ENCODE measurements at places on chromosomes 13 and 19.

DNA sequence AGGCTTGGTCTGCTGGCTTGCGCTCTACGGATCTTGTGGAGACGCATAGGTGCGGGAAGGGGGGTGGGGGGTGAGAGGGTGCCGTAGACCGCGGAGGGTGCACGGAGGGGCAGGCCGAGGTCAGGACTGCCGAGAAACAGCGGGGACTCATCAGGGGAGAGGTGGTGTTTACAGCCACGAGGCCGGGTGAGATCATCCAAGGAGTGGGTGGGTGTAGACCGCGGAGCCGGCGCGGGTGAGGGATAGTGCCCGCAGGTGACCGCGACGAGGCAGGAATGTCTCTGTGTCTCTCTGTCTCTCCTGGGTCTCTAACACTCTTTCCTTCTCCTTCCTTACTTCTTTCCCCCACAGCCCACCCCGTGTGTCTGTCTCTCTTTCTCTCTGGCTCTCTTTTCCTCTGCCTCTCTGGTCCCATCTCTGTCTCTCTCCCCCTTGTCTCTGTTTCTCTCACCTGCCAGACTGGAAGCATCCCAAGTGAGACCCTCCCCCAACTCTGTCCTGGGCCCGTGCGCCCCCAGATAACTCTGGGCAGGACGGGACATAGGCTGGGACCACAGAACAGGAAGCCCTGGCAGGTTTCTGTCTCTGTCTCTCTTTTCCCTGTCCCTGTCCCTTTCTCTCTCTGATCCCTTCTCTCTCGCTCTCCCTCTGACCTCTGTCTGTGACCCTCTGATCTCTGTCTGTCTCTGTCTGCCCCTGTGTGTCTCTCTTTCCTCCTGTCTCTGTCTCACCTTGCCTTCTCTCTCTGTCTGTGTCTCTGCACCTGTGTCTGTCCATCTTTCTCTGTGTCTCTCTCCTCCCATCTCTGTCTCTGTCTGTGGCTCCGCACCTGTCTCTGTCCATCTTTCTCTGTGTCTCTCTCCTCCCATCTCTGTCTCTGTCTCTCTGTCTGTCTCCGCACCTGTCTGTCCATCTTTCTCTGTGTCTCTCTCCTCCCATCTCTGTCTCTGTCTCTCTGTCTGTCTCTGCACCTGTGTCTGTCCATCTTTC lies 1.8 kb upstream of the KLK4 start:
- no peak for DNase-seq

GRCh38 chr19:47470447-47471195 lies 1.1 kb downstream of the SLC8A2 start:
- no peak for DNase-seq

DNA sequence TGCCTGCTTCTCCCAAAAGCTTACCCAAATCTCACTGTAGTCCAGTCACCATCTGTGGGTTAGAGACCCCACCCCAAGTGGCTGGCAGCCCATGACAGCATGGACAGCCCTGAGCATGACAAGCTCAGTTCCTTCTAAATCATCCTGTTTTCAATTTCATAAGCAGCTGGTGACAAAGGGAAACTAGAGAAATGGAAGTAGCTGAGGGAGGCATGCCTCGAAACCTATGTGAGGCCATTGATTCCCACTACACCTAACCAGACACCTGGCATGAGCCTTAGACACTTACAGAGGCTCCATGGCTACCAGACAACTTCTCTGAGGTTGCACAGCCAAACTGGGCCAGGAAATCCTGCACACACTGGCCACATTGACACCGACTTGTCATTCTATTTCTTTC lies 56.2 kb downstream of the ABCC4 start:
- DNase-seq, result no peak

- DNase-seq, result no peak
Observed at GRCh38 chr13:34044041-34044440, 226.1 kb downstream of the RFC3 start.

GRCh38 chr19:884420-885211 lies 8.4 kb downstream of the MED16 start:
- no peak for DNase-seq

DNA sequence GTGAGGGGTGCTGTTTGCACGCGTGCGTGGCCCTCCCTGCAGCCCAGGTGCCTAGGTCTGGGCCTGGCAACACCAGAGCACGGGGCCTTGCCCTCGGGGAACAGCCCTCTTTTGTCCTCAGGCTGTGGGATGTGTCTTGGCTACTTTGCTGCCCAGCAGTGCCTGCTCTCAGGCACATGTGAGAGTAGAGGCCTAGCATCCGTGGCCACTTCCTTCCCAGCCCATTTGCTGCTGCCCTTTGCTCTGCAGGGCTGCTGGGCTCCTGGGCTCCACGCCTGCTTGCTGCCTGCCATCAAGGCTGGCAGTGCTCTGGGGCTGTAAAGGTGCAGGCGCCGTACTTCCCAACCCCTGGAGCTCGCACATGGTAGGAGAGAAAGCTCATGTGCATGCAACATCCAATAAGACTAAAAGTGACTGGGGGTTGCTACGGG lies 46.6 kb downstream of the CAPN12 start:
- DNase-seq, result no peak

DNA sequence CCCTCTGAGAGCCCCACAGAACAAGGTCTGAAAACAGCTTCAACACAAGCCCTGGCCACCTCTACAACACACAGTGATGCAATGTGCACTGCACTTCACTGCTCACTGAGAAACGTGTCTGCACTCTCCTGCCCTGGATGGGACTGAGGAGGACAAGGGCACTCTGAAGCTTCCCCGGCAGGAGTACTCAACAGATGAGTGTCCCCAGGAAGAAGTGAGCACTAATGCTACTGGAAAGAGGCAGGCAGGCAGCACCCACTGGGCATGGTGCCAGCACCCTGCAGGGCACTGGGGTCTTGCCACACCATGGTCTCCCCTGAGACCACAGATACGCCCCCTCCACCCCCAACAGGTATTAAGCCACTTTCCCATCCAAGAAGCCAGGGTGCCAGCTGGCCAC lies 17.7 kb upstream of the SLC35E1 start:
- DNase-seq, result no peak

GRCh38 chr13:111977179-111977506 lies 89.8 kb upstream of the SOX1 start:
- DNase-seq, result no peak

DNA sequence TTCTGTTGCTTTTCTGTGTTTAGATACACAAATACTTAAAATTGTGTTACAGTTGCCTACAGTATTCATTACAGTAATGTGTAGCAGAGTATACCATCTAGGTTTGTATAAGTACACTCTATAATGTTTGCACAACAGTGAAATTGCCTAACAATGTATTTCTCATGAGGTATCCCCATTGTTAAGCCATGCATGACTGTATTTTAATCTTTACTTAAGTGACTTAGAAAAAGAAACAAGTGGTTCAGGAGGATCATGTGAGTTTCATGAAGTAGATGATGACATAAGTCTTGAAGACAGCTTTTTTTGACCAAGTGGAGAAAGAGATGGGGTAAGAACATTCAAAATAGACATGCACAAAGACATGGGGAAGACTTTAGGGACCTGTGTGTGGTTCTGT lies 8.4 kb upstream of the KCTD4 start:
- DNase-seq, result no peak

GRCh38 chr19:2274931-2275535 lies 6.9 kb downstream of the PEAK3 start:
- DNase-seq, result no peak

- DNase-seq, result no peak
Observed at GRCh38 chr13:109719962-109720646, 66.3 kb downstream of the IRS2 start.

DNA sequence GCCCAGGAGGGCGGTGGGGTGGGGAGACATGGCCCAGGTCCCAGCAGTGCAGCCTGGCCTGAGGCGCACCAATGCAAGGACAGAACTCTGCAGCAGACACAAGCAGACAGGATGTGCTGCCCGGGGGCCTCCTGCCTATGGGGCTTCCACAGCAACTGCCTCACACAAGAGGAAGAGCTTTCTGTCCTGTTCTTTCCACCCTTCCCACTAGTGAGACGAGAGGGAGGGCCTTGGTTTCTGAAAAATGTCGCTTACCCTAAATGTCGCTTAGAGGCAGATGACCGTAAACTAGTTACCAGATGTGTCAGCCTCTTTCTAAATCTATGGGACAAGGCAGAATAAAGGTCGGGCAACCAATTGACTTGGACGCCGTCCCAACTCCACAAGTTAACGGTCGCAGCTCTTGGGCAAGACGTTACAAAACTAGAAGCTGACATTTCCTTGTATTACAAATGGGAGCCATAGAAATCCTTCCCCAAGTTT lies at the start of gene LAIR1:
LAIR1 (minus strand) TSS at position 157 of the 483 bp plus-strand sequence; CDS start at position 30, 127 bp downstream.
- DNase-seq, result no peak

DNA sequence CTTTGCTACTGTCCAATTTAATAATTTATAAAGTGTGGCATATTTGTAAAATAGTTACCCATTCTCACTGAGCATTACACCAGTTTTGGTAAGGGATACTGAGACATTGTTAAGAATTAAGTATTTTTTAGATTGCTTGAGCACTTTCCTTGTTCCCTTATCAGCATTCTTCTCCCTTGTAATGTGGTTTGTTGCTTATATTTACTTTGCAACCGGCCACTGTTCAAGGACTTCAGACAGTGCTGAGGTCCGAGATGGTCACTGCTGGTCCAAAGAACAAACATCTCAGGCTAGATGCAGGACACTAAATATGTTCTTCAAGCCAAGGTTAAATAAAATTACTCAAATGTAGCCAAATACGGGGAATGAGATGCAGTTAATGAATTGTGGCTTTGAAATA lies 161.4 kb downstream of the TM9SF2 start:
- no peak for DNase-seq

DNA sequence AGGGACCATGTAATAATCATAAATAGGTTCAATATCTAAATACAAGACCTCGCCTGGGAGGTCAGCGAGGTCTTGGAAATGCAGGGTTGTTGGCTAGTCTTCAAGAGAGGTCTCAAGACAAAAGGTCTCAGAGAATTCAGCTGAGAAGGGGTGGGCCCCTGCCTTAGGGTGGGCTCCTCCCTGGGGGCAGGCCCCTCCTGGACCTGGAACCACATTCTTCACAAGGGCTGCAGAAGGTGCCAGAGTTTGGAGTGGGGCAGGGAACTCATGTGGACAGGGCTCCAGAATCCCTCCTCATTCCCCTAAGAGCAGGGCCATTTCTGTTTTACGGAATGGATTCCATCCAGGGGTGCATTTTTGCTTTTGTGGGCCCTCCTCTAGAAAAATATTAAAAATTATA lies 10.2 kb downstream of the CEACAM18 start:
- no peak for DNase-seq

- DNase-seq, result no peak
Observed at GRCh38 chr13:68009546-68009945, 779.4 kb upstream of the PCDH9 start.
